ENCODE measurements at places on chromosomes 2 and 18. TPM values are rescaled to one million over a fixed set of nuclear protein-coding genes. Genes with fewer than 3 reads are reported as not detected.

DNA sequence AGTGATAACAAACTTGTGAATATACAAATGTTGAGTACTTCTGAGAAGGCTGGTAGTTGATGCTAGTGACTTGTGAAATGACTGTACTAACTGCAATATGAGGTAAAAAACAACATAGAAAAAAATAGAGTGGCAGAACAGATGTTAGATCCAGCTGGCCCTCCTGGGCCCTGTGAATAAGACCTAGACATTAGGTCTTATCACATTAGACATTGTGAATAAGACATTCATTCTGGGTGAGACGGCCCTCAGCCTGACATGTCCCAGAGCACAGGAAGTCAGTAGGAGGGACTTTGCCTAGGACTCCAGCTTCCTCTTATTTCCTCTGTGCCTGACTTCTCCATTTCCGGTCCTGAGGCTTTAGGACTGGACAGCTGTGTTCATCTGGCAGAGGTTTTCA lies 22.9 kb downstream of the DOK1 start:
- H3K4me1 ChIP-seq, result peaks cover 10% of the 10 kb centered on the region
- peaks cover 16% of the 10 kb centered on the region for H3K27me3 ChIP-seq
- no peak overlapping the region for H3K4me3 ChIP-seq
- peak overlapping the region; percentile 70 for H3K27ac ChIP-seq
- H3K36me3 ChIP-seq, result no peaks in the 10 kb centered on the region
- DNase-seq, result no peak

GRCh38 chr2:25528173-25528572 lies 145.2 kb downstream of the DTNB start:
- H3K27ac ChIP-seq, result no peak overlapping the region
- DNase-seq, result no peak
- H3K4me3 ChIP-seq, result no peak overlapping the region
- no peaks in the 10 kb centered on the region for H3K4me1 ChIP-seq
- no peaks in the 10 kb centered on the region for H3K27me3 ChIP-seq

- no peak overlapping the region for H3K27ac ChIP-seq
- H3K4me1 ChIP-seq, result peaks cover 79% of the 10 kb centered on the region
- H3K36me3 ChIP-seq, result no peaks in the 10 kb centered on the region
- no peaks in the 10 kb centered on the region for H3K27me3 ChIP-seq
- peak; percentile 53 for DNase-seq
Measured at GRCh38 chr2:20534913-20535801, 88.3 kb downstream of the RHOB start.

DNA sequence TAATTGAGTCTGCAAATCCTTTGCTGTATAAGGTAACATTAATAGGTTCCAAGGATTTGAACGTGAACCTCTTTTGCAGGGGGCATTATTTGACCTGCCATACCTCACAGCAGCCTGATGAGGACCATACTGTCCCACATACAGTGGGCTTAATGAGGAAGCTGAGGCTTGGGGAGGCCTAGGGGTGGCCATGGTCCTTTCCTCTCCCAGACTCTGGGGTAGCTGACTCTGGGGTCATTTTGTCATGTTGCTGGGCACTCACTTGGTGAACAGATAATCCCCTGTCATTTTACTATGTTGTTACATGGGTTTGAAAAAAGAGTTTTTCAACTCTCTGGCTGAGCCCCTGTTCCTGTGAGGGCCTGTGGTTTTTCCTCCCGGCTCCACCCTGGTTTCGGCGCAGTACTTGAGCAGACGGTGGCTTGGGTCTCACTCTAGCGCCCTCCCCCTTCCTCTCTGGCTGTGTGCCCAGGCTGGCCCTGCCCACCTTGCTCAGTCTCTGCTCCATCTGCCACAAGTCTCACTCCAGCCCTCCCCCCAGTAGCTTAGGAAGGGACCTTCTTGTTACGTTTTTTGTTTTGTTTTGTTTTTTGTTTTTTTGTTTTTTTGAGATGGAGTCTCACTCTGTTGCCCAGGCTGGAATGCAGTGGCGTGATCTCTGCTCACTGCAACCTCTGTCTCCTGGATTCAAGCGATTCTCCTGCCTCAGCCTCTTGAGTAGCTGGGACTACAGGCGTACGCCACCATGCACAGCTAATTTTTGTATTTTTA lies 21.0 kb downstream of the INPP4A start:
- H3K27ac ChIP-seq, result peak overlapping the region; percentile 84
- DNase-seq, result peak; percentile 81
- H3K4me3 ChIP-seq, result peak overlapping the region; percentile 0
- peaks cover 50% of the 10 kb centered on the region for H3K4me1 ChIP-seq
- H3K27me3 ChIP-seq, result no peaks in the 10 kb centered on the region

DNA sequence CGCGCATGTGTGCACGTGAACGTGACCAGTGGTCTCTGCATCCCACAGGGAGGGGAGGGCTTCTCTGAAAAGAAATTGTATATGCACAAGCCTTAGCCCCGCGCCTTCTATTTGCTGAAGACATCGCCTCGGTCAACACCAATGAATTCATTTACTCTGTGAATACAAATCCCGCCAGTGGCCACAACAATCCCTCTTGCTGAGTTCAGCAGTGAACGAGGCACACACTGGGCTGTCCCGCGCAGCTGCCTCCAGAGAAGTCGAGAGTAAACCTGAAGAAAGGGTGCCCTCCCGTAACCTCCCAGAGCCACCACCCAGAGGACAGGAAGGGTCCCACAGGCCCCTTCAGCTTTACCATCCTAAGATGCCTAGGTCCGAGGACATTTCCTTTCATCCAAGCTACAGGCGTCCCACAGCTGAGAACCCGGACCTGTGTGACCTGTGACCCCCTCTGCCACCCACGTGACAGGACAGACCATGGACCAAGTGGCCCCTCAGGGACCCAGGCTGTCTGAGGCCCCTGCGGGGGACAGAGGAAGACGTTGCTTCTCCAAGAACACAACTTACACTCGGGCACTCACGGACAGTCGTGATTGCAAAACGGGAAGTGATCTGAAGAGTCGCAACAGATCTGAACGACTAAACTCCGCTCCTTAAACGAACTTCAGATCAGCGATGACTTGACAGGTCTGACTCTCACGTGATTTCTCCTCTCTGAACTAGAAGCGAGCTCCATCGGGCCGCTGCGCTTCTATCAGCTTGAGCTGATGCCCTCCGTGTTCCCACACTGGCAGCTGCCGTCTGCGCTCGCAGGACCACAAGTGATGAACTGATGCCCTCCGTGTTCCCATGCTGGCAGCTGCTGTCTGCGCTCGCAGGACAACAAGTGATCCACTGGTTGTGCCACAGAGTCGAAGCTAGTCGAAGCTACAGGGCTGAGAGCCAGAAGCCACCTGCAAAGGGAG lies 92.7 kb downstream of the ZNF516 start:
- peaks cover 19% of the 10 kb centered on the region for H3K4me1 ChIP-seq
- H3K36me3 ChIP-seq, result peaks cover 7% of the 10 kb centered on the region
- H3K27ac ChIP-seq, result no peak overlapping the region
- no peak for DNase-seq
- H3K27me3 ChIP-seq, result no peaks in the 10 kb centered on the region

GRCh38 chr18:42392416-42392815 lies 437.4 kb downstream of the PIK3C3 start:
- H3K27me3 ChIP-seq, result no peaks in the 10 kb centered on the region
- H3K4me3 ChIP-seq, result no peak overlapping the region
- no peaks in the 10 kb centered on the region for H3K36me3 ChIP-seq
- no peak overlapping the region for H3K27ac ChIP-seq
- DNase-seq, result no peak

DNA sequence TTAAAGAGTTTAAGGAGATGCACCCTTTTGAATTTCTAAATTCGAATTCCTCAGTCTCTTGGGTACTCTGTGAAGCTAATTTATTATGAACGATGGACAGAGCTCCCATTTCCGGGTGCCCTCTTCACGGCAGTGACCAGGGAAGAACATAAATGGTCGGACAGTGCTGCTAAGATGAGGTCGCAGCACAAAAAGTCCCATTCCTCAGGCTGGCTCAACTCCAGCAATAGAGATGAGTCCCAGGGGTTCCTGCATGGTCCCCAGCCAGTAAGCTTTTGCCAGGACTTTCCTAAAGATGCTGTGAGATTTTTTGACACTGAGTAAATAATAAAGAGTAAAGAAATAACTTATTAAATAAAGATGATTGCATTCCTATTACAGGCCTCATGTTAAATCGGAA lies 43.0 kb upstream of the STK39 start:
- peak overlapping the region; percentile 27 for H3K27ac ChIP-seq
- peak; percentile 30 for DNase-seq
- no peaks in the 10 kb centered on the region for H3K27me3 ChIP-seq
- no peak overlapping the region for H3K4me3 ChIP-seq

GRCh38 chr2:85143463-85144082 lies 10.4 kb downstream of the TCF7L1 start:
- H3K27me3 ChIP-seq, result no peaks in the 10 kb centered on the region
- H3K27ac ChIP-seq, result no peak overlapping the region

- no peaks in the 10 kb centered on the region for H3K27me3 ChIP-seq
- H3K4me1 ChIP-seq, result peaks cover 18% of the 10 kb centered on the region
- H3K36me3 ChIP-seq, result no peaks in the 10 kb centered on the region
- H3K27ac ChIP-seq, result peak overlapping the region; percentile 46
Measured at GRCh38 chr2:190334479-190335224, 8.7 kb upstream of the INPP1 start.

- H3K27me3 ChIP-seq, result no peaks in the 10 kb centered on the region
- no peaks in the 10 kb centered on the region for H3K36me3 ChIP-seq
- no peak overlapping the region for H3K4me3 ChIP-seq
- peaks cover 61% of the 10 kb centered on the region for H3K4me1 ChIP-seq
Measured at GRCh38 chr2:71700658-71701397, 247.5 kb downstream of the DYSF start.

DNA sequence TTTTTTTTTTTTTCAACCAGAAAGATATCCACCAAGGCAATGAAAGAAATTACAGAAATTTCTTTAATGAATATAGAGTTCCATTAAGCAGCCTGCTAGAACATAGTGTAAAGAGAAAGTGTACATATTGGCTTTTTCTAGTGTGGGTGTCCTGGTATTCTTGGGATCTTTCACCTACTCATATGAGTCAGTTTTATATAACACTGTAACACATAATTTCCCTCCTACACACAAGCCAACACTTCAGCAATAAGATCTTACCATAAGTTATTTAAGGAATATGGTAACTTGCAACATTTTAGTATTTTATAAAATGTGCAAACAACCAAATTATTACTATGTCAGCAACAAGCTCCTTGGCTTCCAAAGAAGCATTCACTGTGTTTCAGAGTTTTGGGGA lies 59.9 kb downstream of the ZRANB3 start:
- H3K27me3 ChIP-seq, result no peaks in the 10 kb centered on the region
- H3K4me1 ChIP-seq, result no peaks in the 10 kb centered on the region
- H3K27ac ChIP-seq, result no peak overlapping the region

- peaks cover 7% of the 10 kb centered on the region for H3K27me3 ChIP-seq
- H3K36me3 ChIP-seq, result no peaks in the 10 kb centered on the region
- DNase-seq, result no peak
- no peak overlapping the region for H3K27ac ChIP-seq
- no peaks in the 10 kb centered on the region for H3K4me1 ChIP-seq
Measured at GRCh38 chr2:58512878-58513277, 271.8 kb upstream of the FANCL start.

- no peaks in the 10 kb centered on the region for H3K27me3 ChIP-seq
- H3K4me1 ChIP-seq, result peaks cover 4% of the 10 kb centered on the region
- DNase-seq, result no peak
- H3K4me3 ChIP-seq, result no peak overlapping the region
- no peaks in the 10 kb centered on the region for H3K36me3 ChIP-seq
Measured at GRCh38 chr18:56562479-56562878, 75.9 kb downstream of the TXNL1 start.

- no peak overlapping the region for H3K4me3 ChIP-seq
- peaks cover 32% of the 10 kb centered on the region for H3K27me3 ChIP-seq
- H3K4me1 ChIP-seq, result no peaks in the 10 kb centered on the region
- H3K27ac ChIP-seq, result no peak overlapping the region
- no peaks in the 10 kb centered on the region for H3K36me3 ChIP-seq
Measured at GRCh38 chr2:227853204-227853629, 18.2 kb upstream of the DAW1 start.

GRCh38 chr2:198905881-198906612 lies 551.7 kb downstream of the SATB2 start:
- DNase-seq, result no peak
- H3K4me3 ChIP-seq, result no peak overlapping the region
- no peaks in the 10 kb centered on the region for H3K36me3 ChIP-seq
- no peaks in the 10 kb centered on the region for H3K4me1 ChIP-seq
- no peak overlapping the region for H3K27ac ChIP-seq
- H3K27me3 ChIP-seq, result no peaks in the 10 kb centered on the region

GRCh38 chr2:75607988-75608683 lies 38.4 kb upstream of the MRPL19 start:
- peaks cover 67% of the 10 kb centered on the region for H3K27me3 ChIP-seq
- no peak overlapping the region for H3K4me3 ChIP-seq
- no peak overlapping the region for H3K27ac ChIP-seq
- no peak for DNase-seq

- peaks cover 48% of the 10 kb centered on the region for H3K4me1 ChIP-seq
- no peak for DNase-seq
- no peaks in the 10 kb centered on the region for H3K27me3 ChIP-seq
- H3K36me3 ChIP-seq, result peaks cover 20% of the 10 kb centered on the region
Measured at GRCh38 chr2:216108310-216108966, 710 bp upstream of the XRCC5 start.

GRCh38 chr2:97936199-97936598 lies 59.5 kb downstream of the TMEM131 start:
- no peaks in the 10 kb centered on the region for H3K27me3 ChIP-seq
- H3K27ac ChIP-seq, result no peak overlapping the region
- no peak overlapping the region for H3K4me3 ChIP-seq
- no peaks in the 10 kb centered on the region for H3K36me3 ChIP-seq
- DNase-seq, result no peak

DNA sequence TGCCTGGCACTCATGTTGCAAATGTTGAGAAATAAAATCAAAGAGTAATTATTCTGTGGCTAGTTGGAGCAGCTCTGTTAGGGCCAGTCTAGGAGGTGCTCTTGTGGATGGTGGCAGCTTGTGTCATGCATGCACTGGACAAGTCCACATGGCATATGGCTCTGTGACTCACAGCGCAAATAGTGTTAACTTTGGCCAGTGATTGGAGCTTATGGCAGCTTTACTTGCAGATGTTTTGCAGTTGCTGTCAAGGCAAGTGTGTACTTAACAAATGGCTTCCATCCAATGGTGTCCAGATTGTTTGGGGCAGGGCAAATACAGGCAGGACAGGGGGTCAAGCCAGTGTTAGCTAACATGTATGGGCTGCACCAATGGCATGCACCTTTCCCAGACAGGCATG lies 26.1 kb upstream of the TMX3 start:
- H3K27me3 ChIP-seq, result no peaks in the 10 kb centered on the region
- H3K27ac ChIP-seq, result no peak overlapping the region
- no peak for DNase-seq
- peaks cover 8% of the 10 kb centered on the region for H3K4me1 ChIP-seq
- no peak overlapping the region for H3K4me3 ChIP-seq
- no peaks in the 10 kb centered on the region for H3K36me3 ChIP-seq

GRCh38 chr2:161412346-161412745 lies 3.8 kb upstream of the TBR1 start:
- DNase-seq, result no peak
- H3K4me1 ChIP-seq, result peaks cover 34% of the 10 kb centered on the region
- peaks cover 10% of the 10 kb centered on the region for H3K36me3 ChIP-seq
- H3K27ac ChIP-seq, result no peak overlapping the region
- H3K4me3 ChIP-seq, result no peak overlapping the region

Gene RAD51AP2
- 0.14 TPM for total RNA-seq

Gene C2orf81
- total RNA-seq, result 0.82 TPM

Gene DCDC2C
- total RNA-seq, result not detected

Gene ANKRD36B
- 3.8 TPM for total RNA-seq

Gene AFG3L2
- 136 TPM for total RNA-seq

Gene POTEE
- total RNA-seq, result not detected

Gene TTLL4
- total RNA-seq, result 6.2 TPM

Gene COLEC12
- 7.3 TPM for total RNA-seq

Gene ATF2
- total RNA-seq, result 24.1 TPM

Gene RNF152
- 10.4 TPM for total RNA-seq

Gene STRADB
- 57.5 TPM for total RNA-seq

Gene SIX2
- 0.91 TPM for total RNA-seq

Gene MYO5B
- 0.44 TPM for total RNA-seq

All from left ventricle myocardium inferior (tissue), 1 donor.